Heart right ventricle (tissue), 16 donors: ENCODE measurements at places on chromosomes 11 and 22. TPM values are rescaled to one million over a fixed set of nuclear protein-coding genes. Genes with fewer than 3 reads are reported as not detected.

- peaks cover 4% of the 10 kb centered on the region for H3K27me3 ChIP-seq
- H3K36me3 ChIP-seq = no peaks in the 10 kb centered on the region
- DNase-seq = no peak
- no peak overlapping the region for H3K4me3 ChIP-seq
Observed at GRCh38 chr11:33663121-33663520, 37.5 kb downstream of the C11orf91 start.

Gene CHRM1
- not detected for polyA plus RNA-seq

DNA sequence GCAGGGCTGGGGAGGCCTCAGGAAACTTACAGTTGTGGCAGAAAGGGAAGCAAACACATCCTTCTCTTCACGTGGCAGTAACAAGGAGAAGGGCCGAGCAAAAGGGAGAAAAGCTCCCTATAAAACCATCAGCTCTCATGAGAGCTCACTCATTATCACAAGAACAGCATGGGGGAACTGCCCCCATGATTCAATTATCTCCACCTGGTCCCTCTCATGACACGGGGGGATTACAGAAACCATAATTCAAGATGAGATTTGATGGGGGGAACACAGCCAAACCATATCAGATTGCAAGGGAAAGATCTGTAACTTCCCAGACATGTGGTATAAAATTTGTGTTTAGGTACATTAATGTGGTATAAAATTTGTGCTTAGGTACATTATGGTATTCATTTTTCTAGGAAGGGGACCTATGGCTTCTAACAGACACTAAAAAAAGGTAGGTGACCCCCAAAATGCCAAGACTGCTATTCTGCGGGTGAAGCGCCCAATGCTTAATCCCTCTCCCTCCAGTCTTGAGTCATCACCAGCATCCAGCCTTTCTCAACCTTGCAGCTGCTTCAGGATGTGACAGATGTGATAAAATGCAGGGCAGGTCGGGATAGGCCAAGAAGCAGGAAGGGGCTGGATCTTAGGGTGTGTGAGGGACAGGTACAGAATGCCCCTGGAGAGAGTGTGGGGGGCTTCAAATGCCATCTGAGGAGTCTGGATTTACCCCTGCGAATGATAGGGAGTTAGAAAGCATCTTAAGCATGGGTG, 57.7 kb upstream of the AMPD3 start:
- no peak overlapping the region for H3K4me3 ChIP-seq
- no peaks in the 10 kb centered on the region for H3K27me3 ChIP-seq
- H3K36me3 ChIP-seq = no peaks in the 10 kb centered on the region
- no peak overlapping the region for H3K27ac ChIP-seq
- H3K4me1 ChIP-seq = peaks cover 25% of the 10 kb centered on the region

DNA sequence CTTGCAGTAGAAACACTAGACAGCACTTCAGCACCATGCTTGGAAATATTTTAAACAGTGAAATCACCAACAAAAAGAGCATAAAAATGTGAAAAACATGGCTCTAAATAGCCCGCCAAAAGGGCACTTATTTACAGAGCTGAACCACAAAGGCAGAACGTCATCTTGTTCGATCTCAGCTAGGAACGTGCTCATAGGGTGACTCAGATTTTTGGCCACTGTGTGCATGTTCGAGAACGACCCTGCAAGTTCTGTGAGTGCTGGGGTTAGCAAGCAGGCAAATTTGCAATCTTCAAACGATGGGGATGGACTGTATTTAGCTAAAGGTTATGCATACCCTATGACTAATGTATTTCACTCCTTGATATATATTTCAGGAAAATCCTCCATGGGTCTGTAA, 30.6 kb downstream of the OR2AT4 start:
- H3K27me3 ChIP-seq = peaks cover 11% of the 10 kb centered on the region
- no peaks in the 10 kb centered on the region for H3K36me3 ChIP-seq
- H3K27ac ChIP-seq = no peak overlapping the region
- H3K4me3 ChIP-seq = no peak overlapping the region
- H3K4me1 ChIP-seq = no peaks in the 10 kb centered on the region

GRCh38 chr22:38397189-38398085, 57.6 kb downstream of the KCNJ4 start:
- H3K27me3 ChIP-seq = no peaks in the 10 kb centered on the region
- peak; percentile 70 for DNase-seq
- H3K36me3 ChIP-seq = no peaks in the 10 kb centered on the region
- H3K27ac ChIP-seq = peak overlapping the region; percentile 99

DNA sequence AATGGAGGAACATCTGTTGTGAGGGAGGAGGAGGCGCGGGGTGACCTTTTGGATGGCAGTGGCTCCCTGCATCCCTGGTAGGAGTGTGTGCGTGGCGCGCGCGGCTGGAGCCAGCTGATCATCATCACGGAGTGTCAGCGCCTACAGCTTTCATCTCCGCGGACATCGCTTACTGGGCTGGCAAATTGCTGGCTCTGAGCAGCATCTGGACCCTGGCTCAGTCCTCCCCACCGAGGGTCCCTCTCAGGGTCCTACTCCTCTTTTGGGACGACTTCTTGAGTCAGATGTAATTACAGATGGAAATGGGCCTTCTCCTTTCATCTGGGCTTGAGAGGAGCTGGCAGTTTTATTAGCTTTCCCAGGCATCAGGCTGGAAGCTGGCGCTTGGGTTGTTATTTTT, 85.3 kb downstream of the CACNA1I start:
- H3K27ac ChIP-seq = no peak overlapping the region
- no peaks in the 10 kb centered on the region for H3K36me3 ChIP-seq
- no peaks in the 10 kb centered on the region for H3K4me1 ChIP-seq
- DNase-seq = no peak
- H3K27me3 ChIP-seq = peaks cover 57% of the 10 kb centered on the region

GRCh38 chr22:49660794-49661781, 166.6 kb downstream of the BRD1 start:
- no peak overlapping the region for H3K27ac ChIP-seq
- no peaks in the 10 kb centered on the region for H3K36me3 ChIP-seq
- no peak for DNase-seq
- H3K27me3 ChIP-seq = peaks cover 13% of the 10 kb centered on the region
- H3K4me3 ChIP-seq = no peak overlapping the region
- H3K4me1 ChIP-seq = peaks cover 38% of the 10 kb centered on the region

Gene PRPF19
- polyA plus RNA-seq = 50.3 TPM

GRCh38 chr11:4677948-4678347, 19.7 kb downstream of the OR51E2 start:
- no peak for DNase-seq
- no peaks in the 10 kb centered on the region for H3K27me3 ChIP-seq
- no peak overlapping the region for H3K4me3 ChIP-seq
- H3K4me1 ChIP-seq = no peaks in the 10 kb centered on the region
- no peaks in the 10 kb centered on the region for H3K36me3 ChIP-seq
- H3K27ac ChIP-seq = no peak overlapping the region

DNA sequence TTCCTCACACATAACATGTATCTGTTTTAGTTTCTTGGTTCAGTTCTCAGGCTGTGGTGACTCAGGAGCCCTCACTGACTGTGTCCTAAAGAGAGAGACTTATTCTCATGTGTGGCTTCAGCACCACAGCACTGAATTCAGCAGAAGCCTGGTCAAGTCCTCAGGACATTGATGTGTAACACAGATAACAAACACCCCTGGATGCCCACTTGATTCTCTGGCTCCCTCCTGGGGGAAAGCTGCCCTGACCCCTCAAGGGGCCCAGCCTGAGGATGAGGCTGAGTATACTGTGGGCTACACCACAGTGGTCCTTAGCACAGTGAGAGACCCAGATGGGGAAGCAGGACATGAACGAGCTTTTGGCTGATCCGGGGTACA, 87.2 kb upstream of the VPREB1 start:
- H3K4me1 ChIP-seq = no peaks in the 10 kb centered on the region
- no peak overlapping the region for H3K4me3 ChIP-seq
- no peak overlapping the region for H3K27ac ChIP-seq
- DNase-seq = no peak

Gene ZC3H12C
- polyA plus RNA-seq = 3.1 TPM

- no peak for DNase-seq
- no peaks in the 10 kb centered on the region for H3K27me3 ChIP-seq
- H3K27ac ChIP-seq = no peak overlapping the region
- H3K4me1 ChIP-seq = no peaks in the 10 kb centered on the region
Observed at GRCh38 chr11:27310707-27311106, 52.3 kb downstream of the CCDC34 start.

- DNase-seq = no peak
- no peak overlapping the region for H3K27ac ChIP-seq
- no peaks in the 10 kb centered on the region for H3K27me3 ChIP-seq
- no peaks in the 10 kb centered on the region for H3K4me1 ChIP-seq
Observed at GRCh38 chr11:117808784-117809183, 11.8 kb upstream of the DSCAML1 start.

Gene DSCAML1
- polyA plus RNA-seq = 0.88 TPM
